ENCODE measurements at places on chromosomes 7 and 10.

- no peak for DNase-seq
These were observed 6.2 kb upstream of the GRID1 start for GRCh38 chr10:86372784-86373239.

DNA sequence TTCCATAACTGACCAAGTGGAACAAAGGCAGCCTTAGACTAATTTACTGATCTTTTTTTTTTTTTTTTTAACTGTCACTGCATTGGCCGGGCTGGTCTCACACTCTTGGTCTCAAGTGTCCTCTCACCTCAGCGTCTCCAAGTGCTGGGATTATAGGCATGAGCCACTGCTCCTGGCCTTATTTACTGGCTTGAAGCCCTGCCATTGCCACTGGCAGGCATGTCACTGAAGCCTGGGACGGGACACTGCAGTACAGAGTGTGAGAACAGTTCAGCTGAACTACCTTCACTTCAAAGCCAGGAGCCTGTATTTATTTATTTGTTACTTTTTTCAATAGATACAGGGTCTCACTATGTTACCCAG lies 15.4 kb upstream of the ARHGAP12 start:
- DNase-seq = no peak

DNA sequence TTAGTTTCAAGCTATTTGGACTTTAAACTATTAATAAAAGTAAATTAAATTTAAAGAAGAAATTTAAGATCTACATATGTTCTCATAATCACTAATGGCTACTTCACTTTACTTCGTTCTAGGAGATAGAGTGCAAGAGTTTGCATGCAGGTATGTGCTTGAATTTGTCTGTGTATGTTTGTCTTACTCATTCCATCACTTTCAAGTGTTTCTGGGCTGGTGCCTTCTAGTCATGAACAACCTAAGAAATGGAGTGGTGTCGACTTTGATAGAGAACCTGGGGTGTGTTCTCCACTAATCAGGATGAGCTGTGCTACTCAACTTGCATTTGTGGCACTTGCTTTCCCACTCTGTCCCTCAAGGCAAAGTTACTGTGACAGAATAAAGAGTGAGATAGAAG lies 169.9 kb downstream of the KCND2 start:
- DNase-seq = no peak

GRCh38 chr10:123995461-123996131 lies 97.8 kb downstream of the CHST15 start:
- DNase-seq = peak; percentile 77

- DNase-seq = no peak
These were observed 213.1 kb downstream of the TPK1 start for GRCh38 chr7:144622745-144623144.

GRCh38 chr7:131527456-131527855 lies 29.0 kb downstream of the PODXL start:
- no peak for DNase-seq

DNA sequence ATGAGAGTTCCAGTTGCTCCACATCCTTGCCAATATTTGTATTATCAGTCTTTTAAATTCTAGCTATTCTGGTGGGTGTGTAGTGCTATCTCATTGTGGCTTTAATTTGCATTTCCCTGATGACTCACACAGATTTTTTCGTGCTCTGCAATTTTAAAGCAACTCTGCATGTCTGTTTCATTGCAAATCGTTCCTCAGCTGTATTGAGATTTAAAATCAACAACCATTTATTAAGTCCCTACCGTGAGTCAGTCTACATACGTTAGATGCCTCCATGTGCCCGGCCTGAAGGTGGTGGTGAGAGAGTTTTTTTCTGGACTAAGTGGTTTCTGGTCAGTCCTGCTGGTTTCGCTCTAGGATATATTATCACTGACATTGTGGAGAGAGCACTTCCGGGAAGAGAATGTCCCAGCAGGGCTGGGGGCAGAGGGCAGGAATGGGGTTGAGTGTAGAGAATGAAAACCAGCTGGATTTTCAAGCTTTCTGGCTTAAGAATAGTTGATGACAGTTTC lies 8.4 kb upstream of the HYCC1 start:
- no peak for DNase-seq

GRCh38 chr7:74306730-74307469 lies 17.7 kb downstream of the CLIP2 start:
- no peak for DNase-seq

DNA sequence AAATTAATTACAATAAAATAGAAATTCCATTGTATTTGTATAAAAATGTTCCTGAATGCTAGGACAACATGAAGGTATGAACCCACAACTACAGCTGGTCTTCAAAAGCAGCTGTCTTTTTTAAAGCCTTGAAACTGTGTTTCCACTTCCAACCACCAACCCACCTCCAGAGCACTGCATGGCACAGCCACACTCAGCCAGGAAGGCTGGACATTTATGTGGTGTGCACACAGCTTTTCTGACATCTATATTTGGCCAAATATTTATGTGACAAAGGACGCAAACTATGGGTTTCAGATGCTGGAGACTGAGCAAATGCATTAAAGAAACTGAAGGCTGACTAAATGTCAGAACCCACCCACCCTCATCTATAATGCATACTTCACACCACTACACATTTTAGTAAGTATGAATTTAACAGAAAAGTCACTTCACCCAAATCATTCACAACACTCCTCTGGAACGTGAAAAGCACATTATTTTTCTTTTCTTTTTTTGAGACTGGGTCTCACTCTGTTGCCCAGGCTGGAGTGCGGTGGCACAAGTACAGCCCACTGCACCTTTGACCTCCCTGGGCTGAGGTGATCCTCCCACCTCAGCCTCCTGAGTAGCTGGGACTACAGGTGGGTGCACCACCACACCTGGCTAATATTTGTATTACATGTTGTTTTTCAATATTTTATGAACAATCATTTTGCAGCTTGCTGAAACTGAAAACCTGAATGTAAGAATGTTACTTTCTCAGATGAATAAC lies 27.9 kb upstream of the DAGLB start:
- no peak for DNase-seq

DNA sequence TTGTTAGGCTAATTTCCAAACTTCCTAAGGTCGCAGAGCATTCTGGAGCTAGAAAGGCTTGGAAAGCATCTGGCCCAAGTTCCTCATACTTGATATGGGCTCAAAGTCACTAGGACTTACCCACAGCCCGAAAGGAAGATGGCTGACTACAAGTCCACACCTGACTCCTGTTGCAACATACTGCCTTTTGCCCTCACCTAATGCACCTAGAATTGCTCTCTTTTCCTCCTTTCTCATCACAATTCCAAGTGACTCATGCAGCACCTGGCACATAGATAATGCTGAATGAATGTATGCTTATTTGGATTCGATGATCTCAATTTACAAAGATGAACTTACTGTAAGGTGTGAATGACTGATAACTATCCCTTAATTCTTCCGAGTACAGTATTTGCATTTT lies 131.5 kb downstream of the SORBS1 start:
- DNase-seq = no peak

DNA sequence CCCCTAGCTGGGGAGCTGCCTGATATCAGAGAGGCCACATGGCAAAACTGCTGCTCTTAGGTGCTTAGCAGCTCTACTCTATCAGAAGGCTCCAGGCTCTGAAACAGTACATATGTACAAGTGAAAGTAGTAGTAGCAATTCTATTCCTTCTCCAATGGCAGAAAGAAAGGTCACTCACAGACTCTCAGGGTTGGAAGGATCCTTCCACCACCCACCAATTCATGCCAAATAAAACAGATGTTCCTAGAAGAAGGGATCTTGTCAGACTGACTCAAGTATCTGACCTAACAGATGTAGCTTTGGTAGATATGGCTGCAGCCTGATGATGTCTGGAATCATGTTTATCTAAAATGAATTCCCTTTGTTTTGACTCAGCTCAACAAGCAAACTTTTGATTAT lies 8.0 kb upstream of the ALDH18A1 start:
- DNase-seq = no peak

DNA sequence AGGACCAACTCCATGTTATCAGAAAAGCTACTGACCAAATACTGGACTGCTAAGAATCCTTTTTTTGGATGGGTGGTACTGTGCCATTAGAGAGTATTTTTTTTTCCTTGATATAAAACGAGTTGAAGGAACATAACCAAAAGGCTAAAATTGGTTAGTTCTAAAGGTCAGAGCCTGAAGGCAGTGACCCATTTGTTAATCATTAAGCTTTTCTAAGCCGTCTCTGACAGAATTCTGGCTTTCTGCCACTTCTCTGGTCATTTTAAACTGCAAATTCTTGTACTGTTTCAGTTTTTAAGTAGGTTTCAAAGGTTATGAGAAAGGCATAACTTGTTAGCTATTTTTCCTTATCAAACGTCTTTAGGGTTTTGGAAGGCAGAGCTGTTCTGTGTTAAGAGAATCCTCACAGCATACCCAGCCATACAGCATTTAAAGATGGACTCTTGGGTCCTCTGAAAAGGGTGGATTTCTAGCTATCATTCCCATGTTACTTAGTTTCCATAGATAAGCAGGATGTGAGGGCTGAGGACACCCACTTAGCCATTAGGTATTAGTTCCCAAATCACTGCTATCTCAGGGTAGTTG lies 196.8 kb downstream of the RNLS start:
- no peak for DNase-seq

DNA sequence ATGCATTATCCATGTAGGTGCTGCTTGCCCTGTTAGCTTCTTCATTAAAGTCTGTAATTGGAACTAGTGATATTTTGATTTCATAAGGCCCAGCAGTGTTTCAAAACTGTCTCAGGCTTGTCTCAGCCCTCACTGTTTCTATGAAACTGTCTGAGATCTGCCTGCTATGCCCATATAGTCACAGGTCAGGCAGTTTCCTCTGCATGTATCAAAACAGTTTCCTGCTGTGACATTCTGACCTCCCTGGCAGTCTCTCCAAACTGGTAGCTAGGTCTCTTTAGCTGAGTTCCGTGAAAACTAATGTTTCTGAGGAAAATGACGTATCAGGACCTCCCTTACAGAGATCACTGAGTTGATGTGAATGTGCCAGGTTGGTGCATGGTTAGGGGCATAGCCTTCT lies 18.9 kb upstream of the SEMA3D start:
- DNase-seq = no peak

DNA sequence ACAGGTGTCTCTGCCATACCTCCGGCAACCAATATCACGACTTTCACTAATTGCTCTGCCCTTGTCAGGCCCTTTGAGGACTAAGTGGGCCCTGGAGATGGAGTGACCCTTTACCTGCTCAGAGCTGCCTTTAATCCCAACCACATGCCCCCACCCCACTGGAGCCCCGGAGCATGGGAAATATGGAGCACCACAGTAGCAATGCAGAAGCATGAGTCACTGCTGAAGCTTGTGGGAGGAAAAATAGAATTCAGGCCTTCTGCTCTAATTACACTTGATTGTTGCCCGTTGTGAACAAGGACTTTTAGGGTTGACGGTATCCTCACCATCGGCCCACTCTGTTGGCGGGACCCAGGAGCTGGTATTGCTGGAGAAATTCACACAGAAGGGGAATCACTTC lies 52.5 kb upstream of the FRMD4A start:
- no peak for DNase-seq

DNA sequence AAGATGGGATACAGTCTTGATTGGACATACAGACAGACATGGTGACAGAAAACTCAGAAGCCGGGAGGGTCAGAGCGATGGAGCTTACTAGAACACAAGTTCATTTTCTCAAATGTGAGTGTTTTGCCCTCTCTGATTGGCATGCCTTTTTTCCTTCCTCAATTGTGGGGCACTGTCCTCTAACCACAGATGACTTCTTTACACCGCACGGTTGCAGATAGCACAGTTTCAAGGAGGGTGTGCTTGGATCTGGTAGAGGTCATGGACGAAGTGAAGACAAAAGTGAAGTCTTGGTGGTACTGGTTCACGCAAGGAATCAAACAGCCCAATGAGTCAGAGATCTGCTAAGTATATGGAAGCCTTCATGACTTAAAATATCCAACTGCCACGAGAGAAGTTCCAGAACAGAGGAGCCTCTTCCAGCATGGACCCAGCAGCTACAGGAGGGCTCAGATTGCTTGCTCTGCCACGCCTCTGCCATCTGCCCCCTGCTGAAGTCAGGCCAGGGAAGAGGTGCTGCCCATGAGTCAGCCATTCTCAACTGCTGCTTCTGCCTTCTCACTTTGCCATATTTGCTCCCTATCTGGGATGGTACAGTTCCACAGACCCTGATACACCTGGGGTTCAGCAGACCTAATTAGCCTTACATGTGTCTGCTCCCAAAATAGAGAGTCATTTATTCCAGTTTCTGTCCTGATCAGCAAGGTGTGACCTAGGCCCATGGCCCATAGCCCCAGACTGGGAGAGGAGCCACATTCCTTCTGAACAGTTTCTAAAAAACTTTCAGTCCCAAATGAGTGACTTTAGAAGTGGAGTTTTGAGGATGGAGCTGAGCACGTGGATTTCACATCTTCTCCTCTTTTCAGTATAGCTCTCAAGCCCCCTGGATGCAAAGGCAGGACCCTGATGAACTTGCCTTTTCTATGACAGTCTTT lies 413.8 kb downstream of the KCNMA1 start:
- no peak for DNase-seq

GRCh38 chr7:132575982-132576720 lies at the start of gene PLXNA4:
Gene PLXNA4, minus strand, starts transcription at chr7:132576470. Its CDS starts 67,777 bp downstream, at chr7:132508693.
- no peak for DNase-seq
